Right ventricle myocardium superior (tissue), 1 donor: ENCODE measurements at places on chromosomes 1 and 21. TPM values are rescaled to one million over a fixed set of nuclear protein-coding genes. Genes with fewer than 3 reads are reported as not detected.

- no peak for DNase-seq
Measured at GRCh38 chr1:233090746-233091494, 140.5 kb downstream of the NTPCR start.

- peak; percentile 57 for DNase-seq
Measured at GRCh38 chr1:20588634-20589225, at the start of gene CDA. CDA (plus strand) TSS chr1:20589097; CDS start chr1:20589130, 33 bp downstream.

GRCh38 chr1:54408147-54409066 lies 2.2 kb upstream of the SSBP3 start:
- DNase-seq: no peak

- no peak for DNase-seq
Measured at GRCh38 chr1:107941531-107941930, 23.4 kb downstream of the VAV3 start.

GRCh38 chr1:21034725-21035628 lies 141.7 kb downstream of the EIF4G3 start:
- DNase-seq: peak; percentile 76

GRCh38 chr1:162360237-162360873 lies 16.3 kb downstream of the SPATA46 start:
- DNase-seq: no peak

- no peak for DNase-seq
Measured at GRCh38 chr1:169326261-169326955, 41.2 kb downstream of the NME7 start.

- DNase-seq: no peak
Measured at GRCh38 chr21:30434033-30434631, 4.1 kb downstream of the KRTAP13-4 start.

- DNase-seq: no peak
Measured at GRCh38 chr1:234413990-234414389, 40.7 kb downstream of the COA6 start.

DNA sequence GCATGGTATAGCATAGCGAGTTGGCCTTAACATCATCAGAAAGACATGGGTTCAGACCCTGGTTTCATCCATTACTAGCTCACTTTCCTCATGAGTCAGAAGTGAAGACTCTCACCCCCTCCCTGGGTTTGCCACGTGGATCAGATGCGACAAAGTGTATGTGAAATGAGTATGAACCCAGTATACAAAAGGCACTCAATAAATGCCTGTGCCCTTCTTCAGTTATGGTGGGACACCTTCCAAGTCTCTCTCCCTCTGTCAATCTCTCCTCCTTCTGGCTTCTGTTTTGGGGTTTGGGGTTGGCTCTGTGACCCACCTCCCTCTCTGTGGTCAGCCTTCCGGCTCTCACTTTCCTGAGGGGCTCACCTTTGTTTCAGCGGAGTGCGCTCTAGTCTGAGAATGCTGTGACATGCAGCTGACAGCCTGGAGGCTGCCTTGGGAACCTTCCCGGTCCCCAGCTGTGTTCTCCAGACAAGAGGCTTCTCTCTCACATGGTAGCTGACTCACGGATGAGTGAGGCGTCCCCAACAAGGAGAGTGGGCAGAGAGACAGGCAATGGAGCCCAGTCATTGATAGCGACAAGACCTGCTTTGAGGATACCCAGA lies 155.0 kb upstream of the EDN2 start:
- DNase-seq: no peak

- DNase-seq: no peak
Measured at GRCh38 chr1:151902858-151903257, 6.5 kb downstream of the THEM4 start.

DNA sequence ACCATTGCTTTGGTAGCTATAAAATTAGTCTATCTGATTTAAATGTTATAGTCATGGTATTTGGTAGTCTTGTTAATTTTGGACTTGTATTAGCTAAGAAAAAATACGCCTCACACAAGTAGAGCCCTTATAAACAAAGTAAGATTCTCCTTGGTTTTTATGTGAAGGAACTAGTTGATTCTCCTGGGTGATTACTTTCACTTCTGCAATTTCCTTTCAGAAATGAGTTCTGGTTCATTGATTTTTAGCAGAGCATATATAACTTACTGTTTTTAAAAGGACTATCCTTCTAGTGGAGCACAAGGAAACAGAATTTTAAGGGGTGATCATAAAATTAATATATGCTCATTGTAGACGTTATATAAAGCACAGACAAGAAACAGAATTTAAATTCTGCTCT lies 120.1 kb downstream of the BACH1 start:
- DNase-seq: no peak

DNA sequence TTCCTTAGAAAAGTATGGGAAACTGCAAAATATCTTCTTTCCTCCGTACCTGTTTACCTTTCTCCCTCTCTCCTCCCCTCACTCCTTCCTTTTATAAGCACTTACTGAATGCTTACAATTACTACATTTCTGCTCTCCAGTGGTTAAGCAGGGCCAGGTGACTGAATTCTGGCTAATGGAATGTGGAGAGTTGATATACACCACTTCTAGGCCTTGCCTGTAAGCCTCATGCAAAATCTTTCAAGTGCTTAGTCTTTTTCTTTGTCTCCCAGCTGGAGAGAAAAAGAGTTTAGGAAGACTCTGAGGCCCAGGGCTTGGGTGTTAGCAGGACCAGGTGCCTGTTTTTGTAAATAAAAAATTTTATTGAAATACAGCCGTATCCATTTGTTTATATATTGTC lies 77.7 kb upstream of the CACNA1E start:
- no peak for DNase-seq

- no peak for DNase-seq
Measured at GRCh38 chr1:198563583-198563982, 23.1 kb upstream of the ATP6V1G3 start.

DNA sequence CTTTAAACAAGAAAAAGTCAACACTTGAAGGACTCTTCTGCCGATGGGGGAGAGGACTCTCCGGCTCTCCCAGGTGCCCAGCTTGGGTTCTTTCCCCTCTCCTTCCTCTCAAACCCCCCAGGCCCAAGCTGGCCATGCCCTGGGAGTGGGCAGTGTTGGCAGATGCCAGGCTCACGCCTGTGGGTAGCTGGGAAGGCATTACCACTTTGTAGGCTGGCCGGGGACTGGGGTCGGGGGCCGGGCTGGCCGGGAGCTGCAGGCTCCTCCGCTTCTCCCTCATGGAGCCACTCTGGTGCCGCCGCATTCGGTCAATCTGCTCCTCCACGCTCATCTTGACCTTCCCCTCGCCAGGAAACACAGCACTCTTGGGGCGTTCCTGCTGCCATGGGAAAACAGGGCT lies 16.4 kb upstream of the GOLT1A start:
- DNase-seq: no peak

- DNase-seq: no peak
Measured at GRCh38 chr1:66931590-66931989, 6.8 kb downstream of the MIER1 start.

DNA sequence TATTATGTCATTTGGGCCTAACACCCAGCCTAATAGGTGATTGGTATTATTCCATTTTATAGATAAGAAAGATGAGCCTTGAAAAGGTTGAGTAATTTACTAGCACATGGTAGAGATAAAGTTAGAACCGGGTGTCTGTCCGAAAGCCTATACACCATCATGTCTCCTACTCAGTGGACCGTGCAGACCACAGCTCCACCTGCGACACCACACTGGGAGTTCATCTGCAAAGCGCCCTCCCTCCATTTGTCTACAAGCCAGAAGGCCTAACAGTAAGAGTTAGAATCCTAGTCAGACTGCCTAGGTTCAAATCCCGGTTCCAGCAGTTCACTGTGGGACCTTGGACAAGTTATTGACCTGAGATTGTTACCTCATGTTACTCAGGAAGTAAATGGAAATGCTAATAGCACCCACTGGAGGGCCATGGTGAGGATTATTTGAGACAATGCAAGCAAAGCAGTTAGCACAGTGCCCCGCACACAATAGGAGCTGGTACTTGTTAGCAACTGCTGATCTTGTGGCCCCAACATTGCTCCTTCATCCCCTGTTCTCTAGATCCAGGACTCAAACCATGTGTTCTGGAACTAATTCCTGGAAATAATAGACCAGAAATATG lies 20.5 kb downstream of the ARMH1 start:
- DNase-seq: no peak

DNA sequence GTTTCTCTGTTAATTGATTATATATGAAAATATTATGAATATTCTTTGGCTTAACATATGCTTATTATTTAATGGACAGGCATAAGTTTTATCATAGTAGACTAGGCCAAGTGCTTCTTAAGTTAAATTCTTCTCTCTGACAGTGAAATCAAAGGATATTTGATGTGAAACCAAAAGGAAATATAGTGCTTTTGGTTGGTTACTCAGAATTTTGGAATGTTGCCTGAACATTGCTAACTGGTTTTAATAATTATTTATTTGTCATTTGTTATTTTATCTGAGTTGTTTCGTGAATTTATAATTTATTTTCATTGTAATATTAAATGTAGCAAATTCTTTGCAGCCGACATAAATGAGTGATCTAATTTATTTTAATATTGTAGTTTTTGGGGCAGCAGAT lies 18.3 kb downstream of the HOOK1 start:
- no peak for DNase-seq

- no peak for DNase-seq
Measured at GRCh38 chr1:214967865-214968575, 114.5 kb upstream of the KCNK2 start.

GRCh38 chr1:58966917-58967740 lies 183.3 kb upstream of the JUN start:
- DNase-seq: no peak

- DNase-seq: no peak
Measured at GRCh38 chr1:6145396-6145750, 34.7 kb downstream of the CHD5 start.

NTMT2 gene
- 4.1 TPM for total RNA-seq

OR2G6 gene
- total RNA-seq: not detected

RGS4 gene
- 0.78 TPM for total RNA-seq

TAS1R1 gene
- not detected for total RNA-seq

C1orf87 gene
- not detected for total RNA-seq

CATSPERE gene
- 0.65 TPM for total RNA-seq

KCNA3 gene
- 0.24 TPM for total RNA-seq

PPFIA4 gene
- total RNA-seq: 19.3 TPM

LCE6A gene
- total RNA-seq: not detected

NKAIN1 gene
- total RNA-seq: not detected
